ENCODE measurements at places on chromosomes 1 and 21.
A peak's percentile ranks its signal among the peaks of the same experiment; 100 is the strongest.

DNA sequence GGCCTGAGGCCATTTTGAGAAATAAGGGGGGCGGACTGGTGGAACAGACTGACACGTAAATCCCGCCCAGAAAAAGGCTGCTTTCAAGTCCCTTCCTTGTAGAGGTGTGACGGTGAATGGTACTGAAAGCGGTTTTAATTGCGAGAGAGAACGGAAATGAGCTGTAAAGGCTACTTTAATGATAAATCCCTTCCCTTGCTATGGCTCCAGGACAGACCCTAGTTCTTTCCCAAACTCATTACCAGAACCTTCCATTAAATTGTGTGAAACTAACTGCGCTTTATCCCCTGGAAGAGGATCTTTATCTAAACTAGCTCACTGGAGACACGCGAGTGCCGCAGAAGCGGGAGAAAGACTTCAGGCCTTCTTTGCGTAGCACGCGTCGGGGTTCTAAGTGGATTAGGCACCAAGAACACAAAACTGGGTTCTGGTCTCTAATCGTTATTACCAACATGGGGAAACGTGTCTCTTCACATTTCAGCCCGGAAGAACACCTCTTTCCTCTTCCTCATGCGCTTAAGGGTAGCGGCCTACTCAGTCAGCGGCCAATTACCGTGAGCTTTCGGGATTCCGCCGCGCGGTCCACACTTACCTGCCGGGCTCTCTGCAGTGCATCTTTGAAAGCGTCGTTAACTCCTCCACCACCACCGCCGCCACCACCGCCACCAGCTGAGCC is 441 bp downstream of the FUBP1 start:
- H3K27me3 ChIP-seq, result no peaks in the 10 kb centered on the region
- peak overlapping the region; percentile 96 for H3K27ac ChIP-seq
- H3K4me1 ChIP-seq, result peaks cover 40% of the 10 kb centered on the region
- peak overlapping the region; percentile 76 for H3K4me3 ChIP-seq
- H3K36me3 ChIP-seq, result no peaks in the 10 kb centered on the region

DNA sequence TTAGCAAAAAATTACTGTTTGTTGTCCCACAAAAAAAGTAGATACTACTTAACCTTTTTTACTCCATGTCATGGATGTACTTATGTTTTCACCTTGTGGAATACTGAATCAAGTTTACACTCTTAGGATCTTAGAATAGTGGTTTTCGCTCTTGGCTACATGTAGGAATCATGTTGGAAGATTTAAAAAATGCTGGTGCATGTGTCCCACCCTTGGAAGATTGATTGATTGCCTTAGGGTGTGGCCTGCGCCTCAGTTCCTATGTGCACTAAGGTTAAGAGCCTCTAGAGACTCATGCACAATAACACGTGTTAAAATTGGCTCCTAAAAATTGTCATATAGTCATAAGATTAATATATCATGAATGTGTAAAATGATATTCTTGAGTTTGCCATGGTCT is 25.0 kb downstream of the HS2ST1 start:
- H3K27me3 ChIP-seq, result no peaks in the 10 kb centered on the region
- no peak for DNase-seq
- H3K36me3 ChIP-seq, result no peaks in the 10 kb centered on the region
- H3K27ac ChIP-seq, result no peak overlapping the region

GRCh38 chr1:99457381-99458165 is 188.3 kb upstream of the PALMD start:
- H3K36me3 ChIP-seq, result no peaks in the 10 kb centered on the region
- H3K27me3 ChIP-seq, result no peaks in the 10 kb centered on the region
- no peaks in the 10 kb centered on the region for H3K4me1 ChIP-seq
- no peak for DNase-seq

GRCh38 chr1:169914531-169914930 is 20.8 kb upstream of the SCYL3 start:
- DNase-seq, result no peak
- no peak overlapping the region for H3K4me3 ChIP-seq
- no peaks in the 10 kb centered on the region for H3K4me1 ChIP-seq
- H3K27ac ChIP-seq, result no peak overlapping the region
- no peaks in the 10 kb centered on the region for H3K36me3 ChIP-seq

Measured in lower lobe of right lung (tissue), 2 donors.